Mesothelial cell of epicardium (in vitro differentiated cells): ENCODE measurements at places on chromosomes 4 and X. TPM values are rescaled to one million over a fixed set of nuclear protein-coding genes. Genes with fewer than 3 reads are reported as not detected.

PF4V1 gene
- not detected in 3 replicates for total RNA-seq

GRCh38 chrX:142828129-142828528, 197.6 kb upstream of the SPANXN4 start:
- no peak for DNase-seq

GRCh38 chr4:5921101-5921980, 28.5 kb upstream of the CRMP1 start:
- DNase-seq = no peak

DNA sequence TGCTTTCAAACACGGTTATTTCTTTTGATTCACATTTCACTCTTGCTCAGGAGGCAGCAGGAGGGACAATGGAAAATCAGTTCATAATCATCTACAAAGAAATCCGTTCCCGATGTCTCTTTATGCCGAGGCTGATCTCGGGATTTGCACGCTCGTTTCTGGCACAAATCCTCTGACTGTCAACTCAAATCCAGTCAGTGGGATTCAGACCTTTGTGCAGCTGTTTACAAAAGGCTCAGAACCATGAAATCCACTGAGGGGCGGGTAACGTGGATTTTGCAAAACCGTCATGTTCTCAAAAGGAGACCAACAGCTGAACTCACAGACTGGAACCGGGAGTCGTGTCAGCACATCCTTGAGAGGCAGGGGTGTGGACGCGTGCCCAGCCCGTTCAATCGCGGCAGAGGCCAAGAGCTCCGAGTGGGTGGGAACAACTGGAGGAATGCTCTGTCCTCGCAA, 46.4 kb downstream of the ACOX3 start:
- DNase-seq = no peak

DNA sequence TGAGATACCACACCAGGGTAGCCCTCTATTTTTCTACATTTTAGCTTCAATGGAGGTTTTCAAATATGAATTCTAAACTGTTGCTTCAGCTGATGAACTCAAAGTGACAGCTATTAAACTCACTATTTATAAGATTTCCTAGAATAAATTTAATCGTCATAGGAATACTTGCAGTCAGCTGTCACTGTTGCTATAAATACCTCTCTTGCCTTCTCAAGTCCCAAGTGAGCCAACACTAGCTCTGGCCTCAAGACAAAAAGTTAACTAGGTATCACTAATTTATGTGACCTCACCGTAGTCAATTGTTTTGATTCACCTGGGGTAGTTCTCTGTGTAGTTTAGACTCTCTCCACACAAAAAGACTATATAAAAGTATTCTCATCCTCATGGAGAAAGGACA, 34.3 kb upstream of the PROM1 start:
- no peak for DNase-seq

DNA sequence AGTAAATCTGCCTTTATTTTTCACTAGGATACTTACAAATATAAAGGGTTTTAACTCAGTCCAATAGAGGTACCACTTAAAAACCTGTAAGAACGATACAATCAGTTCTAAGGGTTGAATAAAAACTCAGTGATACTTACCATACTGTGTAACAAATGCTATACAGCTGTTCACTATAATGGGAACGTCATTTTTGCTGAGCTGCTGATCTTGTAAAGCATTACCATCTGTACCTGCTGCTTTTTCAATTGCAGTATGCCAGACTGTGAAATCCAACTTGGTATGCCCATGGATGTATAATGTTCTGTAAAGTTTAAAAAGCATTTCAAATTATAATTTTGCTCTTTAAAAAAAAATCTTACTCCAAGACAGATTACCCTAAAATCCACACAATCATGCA, 111.2 kb downstream of the ARAP2 start:
- no peak for DNase-seq

GRCh38 chr4:178081176-178081575, 638.9 kb upstream of the AGA start:
- no peak for DNase-seq

CXorf66 gene
- total RNA-seq = not detected in 3 replicates

DNA sequence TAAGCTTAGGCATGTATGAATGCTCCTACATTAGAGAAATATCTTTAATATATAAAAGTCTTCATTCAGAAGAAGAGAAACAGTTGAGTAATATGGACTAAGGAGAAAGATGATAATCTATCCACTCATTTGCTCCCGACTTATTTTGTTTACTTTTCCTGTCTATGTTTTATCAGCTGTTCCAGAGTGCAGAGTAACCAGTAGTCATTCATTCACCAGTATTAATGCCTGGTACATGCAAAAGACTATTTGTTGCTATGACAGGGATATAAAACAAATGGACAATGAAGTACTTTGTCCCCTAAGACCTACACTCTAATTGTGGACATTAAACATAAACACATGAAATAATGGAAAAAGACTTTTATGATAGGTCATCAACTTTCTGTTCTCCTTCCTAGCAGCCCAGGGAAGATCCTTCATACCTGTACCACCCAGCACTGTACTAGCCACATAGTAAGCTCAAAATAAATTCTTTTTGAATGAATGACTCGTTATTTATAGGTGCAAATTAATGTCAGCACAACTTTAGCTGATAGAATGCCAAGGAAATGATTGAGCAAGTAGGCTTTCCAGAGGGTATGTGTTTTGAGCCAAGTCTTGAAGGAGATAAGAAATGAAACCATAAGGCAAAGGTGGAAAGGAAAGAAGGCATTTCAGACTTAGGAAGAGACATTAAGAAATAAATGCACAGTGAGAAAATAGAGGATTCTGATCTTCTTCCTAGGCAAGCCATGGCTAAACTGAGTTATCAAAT, 45.0 kb upstream of the IL13RA1 start:
- DNase-seq = no peak

GRCh38 chr4:22504447-22504846, 11.4 kb downstream of the ADGRA3 start:
- DNase-seq = no peak

DNA sequence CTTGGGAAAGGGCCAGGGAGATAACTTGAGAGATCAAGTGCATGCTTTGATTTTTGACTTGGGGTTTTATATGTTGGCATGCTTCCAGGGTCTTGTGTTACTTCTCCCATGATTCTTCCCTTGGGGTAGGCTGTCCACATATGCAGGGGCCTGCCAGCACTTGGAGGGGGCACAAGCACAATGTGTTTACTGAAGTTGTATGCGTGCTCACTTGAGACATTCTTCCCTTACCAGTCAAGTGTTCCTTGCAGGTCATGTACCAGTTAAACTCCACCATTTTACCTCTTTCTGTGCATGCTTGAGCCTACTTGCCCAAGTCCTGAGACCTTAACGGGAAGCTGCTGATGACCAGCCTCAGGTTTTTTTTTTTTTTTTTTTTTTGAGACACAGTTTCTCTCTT, 1880.5 kb downstream of the ARAP2 start:
- DNase-seq = no peak

ARMCX5 gene
- total RNA-seq = 16.7 to 23.1 TPM (median 19.9 TPM) in 3 replicates

DNA sequence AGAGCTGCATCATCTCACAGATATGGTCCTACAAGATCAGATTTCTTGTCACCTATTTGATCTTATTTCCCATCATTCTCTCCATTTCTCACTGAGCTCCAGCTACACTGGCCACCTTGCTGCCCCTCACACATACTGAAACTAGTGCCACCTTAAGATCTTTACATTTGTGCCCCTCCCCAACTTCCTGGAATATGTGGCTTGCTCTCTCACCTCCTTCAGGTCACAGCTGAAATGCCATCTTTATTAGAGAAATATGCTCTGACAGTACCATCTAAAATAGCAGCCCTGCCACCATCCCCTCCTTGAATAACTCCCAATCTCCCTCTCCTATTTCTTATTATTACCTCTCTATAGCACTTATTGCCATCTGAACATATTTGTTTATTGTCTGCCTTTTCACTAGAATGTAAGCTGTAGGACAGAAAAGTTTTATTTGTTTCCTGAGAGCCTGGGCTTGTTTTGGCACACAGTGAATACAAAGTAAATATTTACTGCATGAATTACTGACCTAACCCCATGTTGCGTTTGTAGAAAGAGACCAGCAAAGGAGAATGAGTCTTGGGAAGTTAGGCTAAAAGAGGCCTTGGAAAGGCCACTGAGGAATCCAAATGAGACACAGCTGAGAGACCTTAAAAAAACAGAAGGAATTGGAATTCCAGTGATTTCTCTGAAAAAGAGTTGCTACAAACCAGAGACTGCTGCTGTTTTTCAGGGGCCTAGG, 22.7 kb downstream of the DYNLT3 start:
- DNase-seq = no peak

PPEF2 gene
- total RNA-seq = 0.07 TPM in 1 of 3 replicates, not detected in the others

MUC7 gene
- not detected in 3 replicates for total RNA-seq

L1CAM gene
- total RNA-seq = 1.4 to 2.1 TPM (median 2.1 TPM) in 3 replicates

DNA sequence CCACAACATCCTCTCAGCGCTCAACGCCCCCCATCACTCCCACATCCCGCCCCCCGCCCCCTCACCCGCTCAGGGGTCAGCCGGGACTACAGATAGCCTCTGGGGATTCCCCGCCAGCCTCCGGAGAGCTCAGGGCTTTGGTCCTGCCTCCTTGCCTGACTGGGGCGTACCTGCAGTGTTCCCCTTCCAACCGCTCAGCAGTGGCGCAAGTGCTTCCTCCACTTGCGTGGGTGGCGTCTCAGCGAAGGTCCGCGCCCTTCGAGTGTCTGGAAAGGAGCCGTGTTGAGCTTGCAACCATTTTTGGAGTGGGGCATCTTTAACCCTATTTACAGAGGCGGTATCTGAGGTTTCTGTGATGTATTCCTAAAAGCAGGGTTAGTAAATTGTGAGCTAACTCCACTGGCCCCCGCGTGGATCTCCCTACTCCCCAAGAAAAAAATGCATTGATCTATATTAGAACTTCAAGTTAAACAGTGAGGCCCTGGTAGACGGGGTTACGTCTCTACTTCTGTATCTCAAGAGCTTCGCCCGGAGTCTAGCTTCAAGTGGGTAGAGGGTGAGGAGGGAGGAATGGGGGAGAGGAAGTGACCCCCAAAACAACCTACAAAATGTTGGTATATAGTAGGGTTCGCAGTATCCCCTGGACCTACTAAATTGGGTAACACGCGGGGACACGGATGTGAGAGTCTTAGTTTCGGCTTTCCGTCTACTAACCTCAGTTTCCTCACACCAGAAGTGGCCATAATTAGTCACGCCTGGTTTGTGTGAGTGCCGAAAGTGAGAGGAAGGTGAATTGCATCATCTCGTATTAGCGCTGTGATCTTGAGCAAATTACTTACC, 16.1 kb downstream of the NKX3-2 start:
- no peak for DNase-seq

GRCh38 chr4:177519481-177520260, 77.4 kb upstream of the AGA start:
- no peak for DNase-seq

UGT2B17 gene
- not detected in 3 replicates for total RNA-seq

FGB gene
- total RNA-seq = 0.31 to 0.93 TPM (median 0.64 TPM) in 3 replicates

- DNase-seq = no peak
Measured at GRCh38 chr4:153934688-153935017, 145.8 kb upstream of the SFRP2 start.

GRCh38 chrX:93319609-93320008, 353.8 kb downstream of the NAP1L3 start:
- DNase-seq = no peak

- no peak for DNase-seq
Measured at GRCh38 chr4:140133576-140133975, 20.4 kb downstream of the MAML3 start.

FOXR2 gene
- total RNA-seq = not detected in 3 replicates

- DNase-seq = no peak
Measured at GRCh38 chr4:3702561-3703221, 63.5 kb upstream of the ADRA2C start.

- DNase-seq = no peak
Measured at GRCh38 chr4:127416115-127416514, 216.6 kb upstream of the INTU start.

TNMD gene
- 0.29 to 0.38 TPM in 2 of 3 replicates, not detected in the other for total RNA-seq

DNA sequence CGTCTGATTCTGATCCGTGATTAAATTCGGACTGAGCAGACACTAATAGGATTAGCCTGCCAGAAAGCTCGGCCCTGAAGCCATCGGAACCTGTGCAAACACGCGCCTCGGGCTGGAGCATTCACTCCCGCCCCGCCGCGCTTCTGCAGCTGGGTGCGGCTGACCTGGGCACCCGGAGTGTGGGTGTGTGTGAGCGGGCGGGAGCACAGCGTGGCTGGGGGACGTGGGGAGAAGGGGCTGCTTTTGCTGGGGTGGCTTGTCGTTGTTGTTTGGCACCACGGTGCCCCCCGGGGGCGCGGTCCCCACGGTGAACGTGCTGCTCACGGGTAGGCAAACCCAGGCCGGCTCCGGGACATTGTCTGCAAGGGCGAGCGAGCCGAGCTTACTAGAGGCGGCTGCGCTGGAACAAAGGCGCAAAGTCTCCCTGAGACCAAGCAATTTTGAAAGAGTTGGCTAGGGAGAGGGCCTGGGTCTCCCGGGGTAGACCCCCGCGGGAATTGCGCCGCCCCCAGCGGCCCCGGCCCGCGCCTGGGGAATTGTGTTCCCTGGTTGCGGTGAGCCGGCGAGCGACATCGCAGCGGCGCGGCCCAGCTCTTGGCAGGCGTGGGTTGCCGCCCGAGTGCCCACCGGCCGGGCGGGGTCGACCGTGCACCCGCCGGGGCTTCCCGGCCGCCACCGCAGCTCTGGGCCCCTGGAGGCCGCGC, 1.4 kb downstream of the MAMLD1 start:
- no peak for DNase-seq

- no peak for DNase-seq
Measured at GRCh38 chr4:78648640-78649363, 97.2 kb downstream of the ANXA3 start.

DNA sequence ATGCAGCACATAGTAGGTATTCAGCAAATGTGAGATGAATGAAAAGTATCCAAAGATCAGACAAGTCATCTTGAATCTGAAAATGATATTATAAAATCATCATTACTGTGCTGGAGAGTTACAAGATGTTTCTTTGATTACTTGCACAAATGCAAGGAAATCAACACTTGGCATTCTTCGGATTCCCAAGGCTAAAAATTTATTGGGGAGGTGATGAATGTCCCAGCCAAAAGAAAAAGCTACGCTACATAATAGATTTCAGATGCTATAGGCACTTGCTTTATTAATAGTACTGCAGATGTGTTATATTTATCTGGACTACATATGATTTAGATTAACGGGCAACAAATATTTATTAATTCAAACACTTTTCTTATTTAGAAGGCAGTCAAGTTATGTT, 286.7 kb upstream of the TENM3 start:
- DNase-seq = no peak

HEPH gene
- total RNA-seq = 125 to 129 TPM (median 126 TPM) in 3 replicates

DNA sequence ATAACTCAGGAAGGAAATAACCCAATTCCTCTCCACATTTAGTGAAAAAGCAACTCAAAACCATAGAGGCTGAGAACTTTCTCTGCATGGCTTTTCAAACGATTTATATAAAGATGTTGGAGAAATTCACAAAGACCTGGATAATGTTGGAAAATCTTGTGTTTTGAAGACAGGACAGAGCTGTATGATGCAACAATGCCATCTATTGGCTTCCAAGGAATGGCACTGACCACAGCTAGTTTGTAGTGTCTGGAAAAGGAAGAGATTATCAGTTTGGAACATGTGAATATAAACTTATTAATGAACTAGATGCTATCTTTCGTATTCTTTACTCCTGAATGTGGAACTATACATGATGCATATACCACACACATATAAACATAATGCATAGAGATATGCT, 503.6 kb downstream of the IL1RAPL1 start:
- DNase-seq = no peak
